Activated CD4-positive, alpha-beta T cell treated with anti-CD3 and anti-CD28 coated beads, Interleukin-2, amount 10 ng/mL, durations not matched to agents 24 days and 14 days (primary cell): ENCODE measurements at places on chromosomes 12 and 14. TPM values are rescaled to one million over a fixed set of nuclear protein-coding genes. Genes with fewer than 3 reads are reported as not detected.

DNA sequence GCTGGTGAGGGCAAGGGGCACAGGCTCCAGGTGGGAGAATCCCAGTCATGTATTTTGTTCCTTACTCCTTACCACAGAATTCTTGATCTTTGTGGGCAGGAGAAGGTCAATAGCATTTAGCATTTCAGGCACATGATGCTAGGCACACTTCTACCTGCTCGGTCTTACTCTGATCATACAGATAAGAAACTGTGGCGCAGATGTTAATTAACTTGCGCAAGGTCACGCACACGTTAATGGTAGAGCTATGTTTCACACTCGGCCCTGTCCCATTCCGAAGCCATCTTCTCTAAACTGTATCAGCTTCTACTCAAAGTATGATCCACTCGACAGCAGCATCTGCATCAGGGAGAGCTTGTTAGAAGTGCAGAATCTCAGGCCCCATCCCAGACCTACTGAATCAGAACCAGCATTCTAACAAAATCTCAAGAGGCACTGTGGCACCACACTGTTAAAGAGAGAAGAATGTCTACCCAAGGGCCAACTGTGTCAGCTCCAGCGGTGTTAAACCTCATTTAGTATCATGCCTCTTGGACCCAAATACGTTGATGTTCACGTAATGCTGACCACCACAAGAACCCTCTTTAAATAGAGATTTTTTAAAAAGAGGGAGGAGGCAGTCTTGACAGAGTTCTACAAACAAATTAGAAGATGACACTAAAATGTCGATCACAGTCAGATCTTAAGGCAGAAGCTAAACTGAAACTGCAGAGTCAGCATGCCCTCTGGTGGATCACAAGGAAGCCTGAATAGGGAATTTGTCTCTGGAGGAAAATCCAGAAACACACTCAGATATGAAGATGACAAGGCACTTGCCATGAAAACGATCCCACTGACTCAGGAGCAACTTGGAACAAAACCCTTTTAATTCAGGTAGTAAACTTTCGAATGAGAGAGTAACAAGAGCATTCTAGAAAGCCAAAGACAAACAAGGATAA lies 7.3 kb downstream of the STXBP6 start:
- no peaks in the 10 kb centered on the region for H3K36me3 ChIP-seq
- H3K4me3 ChIP-seq: no peak overlapping the region
- H3K27ac ChIP-seq: no peak overlapping the region
- H3K4me1 ChIP-seq: no peaks in the 10 kb centered on the region

- peaks cover 14% of the 10 kb centered on the region for H3K4me1 ChIP-seq
- no peak overlapping the region for H3K4me3 ChIP-seq
- no peaks in the 10 kb centered on the region for H3K27me3 ChIP-seq
- no peaks in the 10 kb centered on the region for H3K36me3 ChIP-seq
- no peak for DNase-seq
Observed at GRCh38 chr12:93094988-93095737, 166.1 kb upstream of the EEA1 start.

DNA sequence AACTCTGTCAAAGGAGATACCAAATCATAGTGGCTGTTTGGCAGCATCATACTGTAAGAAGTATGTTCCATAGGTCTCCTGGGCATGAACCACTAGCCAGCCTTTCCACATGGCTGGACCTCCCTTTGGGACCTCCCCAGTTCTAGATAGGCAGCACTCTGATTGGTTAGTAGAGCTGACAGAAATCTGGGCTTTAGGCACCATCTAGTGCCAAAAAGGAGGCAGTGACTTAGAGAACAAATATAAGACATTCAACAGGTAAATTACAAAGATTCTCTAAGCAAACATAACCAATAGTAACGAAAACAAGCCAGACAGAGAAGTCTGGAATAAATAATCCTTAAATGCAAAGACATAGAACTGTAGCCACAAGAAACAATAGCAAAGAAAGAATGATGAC lies 148.0 kb upstream of the PDE3A start:
- no peaks in the 10 kb centered on the region for H3K36me3 ChIP-seq
- H3K4me3 ChIP-seq: no peak overlapping the region
- H3K27ac ChIP-seq: no peak overlapping the region
- H3K27me3 ChIP-seq: no peaks in the 10 kb centered on the region

DNA sequence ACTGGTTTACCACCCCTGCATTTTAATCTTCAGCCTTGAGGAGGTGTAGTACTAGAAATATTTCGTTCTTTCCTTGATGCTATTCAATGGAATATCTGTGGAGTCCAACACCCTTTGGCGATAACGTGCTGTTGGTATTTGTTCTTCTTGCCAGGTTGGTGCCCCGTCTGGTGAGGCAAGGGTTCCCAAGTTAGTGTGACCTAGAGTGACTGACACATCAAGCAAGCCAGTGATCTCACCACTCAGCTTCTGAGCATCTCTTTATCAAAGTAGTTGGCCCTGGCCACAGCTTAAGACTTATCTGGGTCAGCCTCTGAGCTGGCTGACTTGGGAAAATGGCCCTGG lies 60.2 kb downstream of the PLXNC1 start:
- peaks cover 35% of the 10 kb centered on the region for H3K36me3 ChIP-seq
- H3K4me1 ChIP-seq: peaks cover 60% of the 10 kb centered on the region
- H3K4me3 ChIP-seq: peak overlapping the region; percentile 84
- peak; percentile 74 for DNase-seq
- H3K27me3 ChIP-seq: no peaks in the 10 kb centered on the region

- H3K36me3 ChIP-seq: no peaks in the 10 kb centered on the region
- H3K27ac ChIP-seq: no peak overlapping the region
- H3K4me3 ChIP-seq: no peak overlapping the region
- peaks cover 28% of the 10 kb centered on the region for H3K27me3 ChIP-seq
Observed at GRCh38 chr12:8475508-8476203, 19.9 kb downstream of the CLEC6A start.

DNA sequence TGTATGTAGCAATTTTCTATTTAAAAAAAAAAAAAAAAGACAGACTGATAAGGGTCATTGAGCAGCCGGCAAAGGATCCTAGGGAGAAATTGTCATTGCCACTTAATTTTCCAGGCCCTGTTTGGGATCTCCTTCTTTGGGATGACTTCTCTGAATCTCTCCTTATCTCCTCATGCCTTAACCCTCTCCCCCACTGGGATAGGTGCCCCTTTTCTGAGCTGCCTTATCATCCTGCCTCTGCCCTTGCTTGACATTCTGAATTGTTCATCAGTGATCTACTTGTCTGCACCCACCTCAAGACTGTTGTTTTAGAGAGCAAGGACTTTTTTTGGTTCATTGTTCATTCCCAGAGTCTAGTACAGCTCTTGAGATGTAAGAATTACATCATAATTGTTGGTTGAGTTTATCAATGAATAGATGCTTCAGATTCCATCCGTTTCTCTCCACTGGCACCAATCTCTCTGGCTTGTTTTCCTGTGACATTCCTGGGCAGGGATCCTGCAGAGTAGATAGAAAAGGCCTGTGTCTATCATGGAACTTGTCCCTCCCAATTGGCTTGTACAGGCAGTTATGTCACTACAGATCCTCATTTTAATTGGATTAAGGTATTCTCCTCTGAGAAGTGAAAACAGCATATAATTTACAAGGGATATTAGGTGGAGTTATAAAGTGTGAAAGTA lies 42.6 kb downstream of the SOCS2 start:
- no peak for DNase-seq
- peaks cover 18% of the 10 kb centered on the region for H3K27me3 ChIP-seq
- H3K4me3 ChIP-seq: no peak overlapping the region
- no peaks in the 10 kb centered on the region for H3K4me1 ChIP-seq

GRCh38 chr12:2402073-2402579 lies 349.3 kb downstream of the CACNA1C start:
- H3K4me1 ChIP-seq: no peaks in the 10 kb centered on the region
- H3K27me3 ChIP-seq: peaks cover 14% of the 10 kb centered on the region
- no peak overlapping the region for H3K4me3 ChIP-seq
- no peak for DNase-seq

- peaks cover 4% of the 10 kb centered on the region for H3K27me3 ChIP-seq
- DNase-seq: peak; percentile 90
- H3K27ac ChIP-seq: peak overlapping the region; percentile 81
- peaks cover 14% of the 10 kb centered on the region for H3K36me3 ChIP-seq
- H3K4me1 ChIP-seq: peaks cover 23% of the 10 kb centered on the region
- H3K4me3 ChIP-seq: peak overlapping the region; percentile 94
Observed at GRCh38 chr14:102593061-102593824, 794 bp downstream of the RCOR1 start.

GRCh38 chr12:105939181-105939721 lies 199.5 kb downstream of the NUAK1 start:
- H3K36me3 ChIP-seq: no peaks in the 10 kb centered on the region
- H3K4me3 ChIP-seq: no peak overlapping the region
- no peaks in the 10 kb centered on the region for H3K4me1 ChIP-seq
- H3K27me3 ChIP-seq: peaks cover 2% of the 10 kb centered on the region
- no peak for DNase-seq

DNA sequence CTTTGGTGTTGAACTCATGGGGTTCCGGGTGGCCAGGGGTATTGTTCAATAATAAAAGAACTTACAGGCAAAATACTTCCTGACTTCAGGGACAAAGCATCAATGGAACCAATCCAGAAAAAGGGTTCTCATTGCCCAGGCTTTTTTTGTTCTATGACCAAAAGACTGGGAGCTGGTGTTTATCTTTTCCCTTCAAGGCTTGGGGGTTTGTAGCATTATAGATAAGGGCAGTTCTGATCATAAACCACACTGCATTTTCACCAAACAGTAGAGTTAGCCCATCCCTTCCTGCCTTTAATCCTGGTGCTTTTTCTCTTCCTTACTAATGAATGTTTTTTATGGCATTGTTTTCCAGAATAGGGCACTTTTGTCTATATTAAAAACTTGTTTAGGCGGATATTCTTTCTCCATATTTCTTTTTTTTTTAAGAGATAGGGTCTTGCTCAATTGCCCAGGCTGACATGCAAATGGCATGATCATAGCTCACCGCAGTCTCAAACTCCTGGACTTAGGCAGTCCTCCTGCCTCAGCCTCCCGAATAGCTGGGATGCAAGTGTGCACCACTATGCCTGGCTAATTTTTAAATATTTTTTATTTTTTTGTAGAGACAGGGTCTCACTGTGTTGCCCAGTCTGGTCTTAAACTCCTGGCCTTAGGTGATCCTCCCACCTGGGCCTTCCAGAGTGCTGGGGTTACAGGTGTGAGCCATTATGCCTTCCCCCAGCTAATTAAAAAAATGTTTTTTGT lies 9.7 kb downstream of the FUT8 start:
- H3K4me1 ChIP-seq: peaks cover 32% of the 10 kb centered on the region
- no peak overlapping the region for H3K27ac ChIP-seq
- no peak for DNase-seq
- H3K36me3 ChIP-seq: peaks cover 30% of the 10 kb centered on the region
- H3K27me3 ChIP-seq: no peaks in the 10 kb centered on the region

DNA sequence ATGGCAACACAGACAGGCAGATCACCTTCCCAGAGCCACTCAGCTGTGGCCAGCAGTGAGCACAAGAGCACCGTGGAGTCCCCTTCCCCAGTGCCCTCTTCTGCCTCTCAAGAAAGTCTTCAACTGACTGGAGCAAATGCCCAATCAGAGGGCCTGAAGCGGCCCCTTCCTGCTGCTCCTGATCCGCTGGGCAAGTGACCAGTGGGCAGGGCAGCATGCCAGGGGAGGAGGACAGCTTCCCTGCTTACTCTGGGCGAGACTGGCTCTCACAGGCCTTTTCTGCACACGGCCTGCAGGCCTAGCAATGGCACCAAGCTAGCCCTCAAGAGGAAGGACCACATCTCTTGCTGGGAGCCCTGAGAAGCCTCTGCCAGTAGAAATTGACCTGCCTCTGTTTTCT lies 890 bp downstream of the KRT71 start:
- H3K4me1 ChIP-seq: no peaks in the 10 kb centered on the region
- peaks cover 9% of the 10 kb centered on the region for H3K27me3 ChIP-seq
- H3K27ac ChIP-seq: no peak overlapping the region
- DNase-seq: no peak

Gene GLT8D2
- total RNA-seq: 0.31 TPM in 1 of 2 replicates, not detected in the other

Gene KLHL33
- total RNA-seq: 0.09 TPM in 1 of 2 replicates, not detected in the other

Gene FOXN3
- total RNA-seq: 80.0 and 85.2 TPM in 2 replicates

Gene CFAP54
- total RNA-seq: 0.09 TPM in 2 replicates

Gene BCAT1
- total RNA-seq: 49.7 and 51.9 TPM in 2 replicates

Gene MARS1
- 307 and 316 TPM in 2 replicates for total RNA-seq
